CD4-positive, alpha-beta T cell treated with Interleukin-15 for 4 hours (primary cell): ENCODE measurements at places on chromosomes 1 and 21.
A peak's percentile ranks its signal among the peaks of the same experiment; 100 is the strongest.

DNA sequence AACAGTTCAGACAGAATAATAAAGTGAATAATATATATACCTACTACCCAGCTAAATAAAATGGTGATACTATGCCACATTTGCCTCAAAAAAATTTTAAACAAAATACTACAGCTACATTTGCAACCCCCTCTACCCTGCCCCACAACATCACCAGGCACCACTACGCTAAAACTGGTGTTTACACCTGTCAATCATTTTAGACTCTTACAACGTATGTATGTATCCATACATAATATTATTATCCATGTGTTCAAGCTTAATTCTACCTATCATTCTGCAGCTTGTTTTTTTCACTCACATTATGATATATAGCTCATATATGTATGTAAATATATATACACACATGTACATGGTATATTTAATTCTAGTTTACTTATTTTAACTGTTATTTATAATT, 62.5 kb downstream of the NIBAN1 start:
- DNase-seq = no peak

DNA sequence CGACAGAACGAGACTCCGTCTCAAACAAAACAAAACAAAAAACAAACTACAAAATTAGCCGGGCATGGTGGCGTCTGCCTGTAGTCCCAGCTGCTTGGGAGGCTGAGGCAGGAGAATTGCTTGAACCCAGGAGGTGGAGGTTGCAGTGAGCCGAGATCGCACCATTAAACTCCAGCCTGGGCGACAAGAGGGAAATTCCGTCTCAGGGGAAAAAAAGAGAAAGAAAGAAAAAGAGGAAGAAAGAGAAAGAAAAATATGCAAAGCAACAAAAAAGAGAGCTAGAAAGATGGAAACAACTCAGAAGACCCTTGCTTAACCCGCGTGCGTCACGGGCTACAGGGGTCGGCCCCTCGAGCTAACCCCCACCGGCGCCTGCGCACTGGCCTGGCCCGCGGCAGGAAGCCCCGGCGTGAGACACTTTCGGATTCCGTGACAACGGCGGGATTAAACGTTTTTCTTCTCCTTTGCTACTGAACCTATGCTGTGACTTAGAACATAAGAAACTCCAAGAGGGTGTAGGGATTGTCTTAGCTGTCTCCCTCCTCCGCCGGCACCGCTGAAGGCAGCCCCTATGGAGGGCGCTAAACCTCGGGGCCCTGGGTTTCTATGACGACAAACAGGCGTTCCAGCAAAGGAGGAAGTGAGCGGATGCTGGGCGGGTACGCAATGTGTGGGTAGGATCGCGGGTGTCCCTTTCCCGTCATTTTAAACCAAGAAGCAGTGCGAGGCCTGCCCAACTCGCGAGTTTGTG, at the start of gene AXDND1:
TSS of gene AXDND1 (plus strand) at position 630 of the 751 bp plus-strand sequence. CDS start 539 bp downstream, outside the sequence.
- DNase-seq = peak; percentile 91

GRCh38 chr1:97070376-97070775, 348.8 kb downstream of the PTBP2 start:
- no peak for DNase-seq

- DNase-seq = no peak
These were observed 12.1 kb downstream of the FOXD2 start for GRCh38 chr1:47449822-47450552.

- peak; percentile 41 for DNase-seq
These were observed 227.2 kb downstream of the SLC45A1 start for GRCh38 chr1:8545078-8545477.

DNA sequence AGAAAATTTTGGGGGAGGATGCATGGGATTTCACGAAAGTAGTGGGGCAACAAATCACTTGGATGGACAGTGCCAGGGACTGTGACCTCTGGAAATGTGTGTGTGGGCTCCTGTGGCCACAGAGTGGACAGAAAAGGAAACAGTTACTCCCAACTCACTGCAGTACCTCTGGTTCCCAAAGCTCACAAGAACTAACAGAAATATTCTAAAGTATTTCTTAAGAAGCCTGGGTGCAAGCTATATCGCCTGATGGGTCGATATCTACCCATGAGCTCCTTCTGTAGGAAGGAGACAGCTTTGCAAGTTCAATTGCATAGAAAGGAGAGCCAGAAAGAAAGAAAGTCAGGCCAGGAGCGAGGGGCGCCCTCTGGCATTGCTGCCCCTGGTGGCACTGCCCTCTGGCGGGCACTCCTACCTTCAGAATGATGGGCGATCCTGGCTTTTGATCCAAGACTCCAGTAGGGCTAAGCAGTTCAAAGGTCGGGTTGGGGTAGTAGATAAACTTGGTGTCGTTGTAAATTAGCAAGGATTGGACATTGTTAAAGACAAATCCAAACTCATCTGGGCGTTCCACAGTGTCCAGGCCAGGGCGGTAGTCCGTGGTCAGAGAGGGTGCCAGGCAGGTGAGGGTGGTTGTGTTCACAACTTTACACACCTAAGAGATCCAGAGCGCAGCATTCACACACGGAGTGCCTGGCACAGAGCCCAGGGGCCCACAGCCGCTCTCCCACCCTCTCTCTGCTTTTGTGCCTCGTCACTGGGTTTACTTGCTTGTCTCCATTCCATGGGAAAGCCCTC, 134.7 kb upstream of the CD34 start:
- no peak for DNase-seq

GRCh38 chr1:74512170-74512915, at the start of gene LRRC53:
Gene LRRC53 (minus strand): TSS chr1:74512611. CDS start chr1:74483349, 29,262 bp downstream.
- DNase-seq = no peak

DNA sequence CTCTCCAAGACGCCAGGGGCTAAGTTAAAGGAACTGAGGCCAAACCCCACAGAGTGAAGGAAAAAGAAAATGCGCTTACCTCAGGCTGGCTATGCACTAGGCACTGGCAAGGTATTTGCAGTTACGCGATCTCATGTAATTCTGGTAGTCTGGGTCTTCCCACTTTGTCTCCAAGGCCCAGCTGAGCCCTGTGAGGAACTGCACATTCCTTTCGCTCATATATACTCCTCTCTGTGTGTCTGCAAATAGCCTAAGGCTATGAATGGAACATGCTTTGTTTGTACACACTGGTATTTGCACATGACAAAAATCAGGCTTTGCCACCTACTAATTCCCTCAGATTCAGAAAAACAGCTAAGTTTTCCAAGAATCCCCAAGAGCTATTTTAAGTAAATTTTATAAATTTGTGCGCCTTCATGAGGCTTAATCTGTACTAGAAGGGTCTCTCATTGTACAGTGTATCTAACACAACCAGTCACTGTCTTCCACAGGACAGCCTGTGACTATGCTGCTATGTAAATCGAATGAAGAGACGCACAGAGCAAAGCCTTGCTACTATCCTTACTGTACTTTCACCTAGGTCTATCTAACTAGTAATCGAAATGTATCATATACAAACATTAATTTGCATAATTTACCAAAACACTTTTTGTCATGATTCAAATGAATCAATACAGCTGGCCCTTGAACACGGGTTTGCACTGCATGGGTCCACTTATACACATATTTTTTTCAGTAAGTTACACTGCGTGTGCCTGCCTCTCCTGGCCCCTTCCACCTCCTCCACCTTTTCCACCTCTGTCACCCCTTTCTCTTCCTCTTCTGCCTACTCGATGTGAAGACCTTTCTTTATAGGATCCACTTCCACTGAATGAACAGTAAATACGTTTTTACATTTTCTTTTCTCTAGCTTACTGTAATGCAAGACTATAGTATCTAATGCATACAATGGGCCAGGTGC, 87.0 kb downstream of the SIPA1L2 start:
- no peak for DNase-seq

DNA sequence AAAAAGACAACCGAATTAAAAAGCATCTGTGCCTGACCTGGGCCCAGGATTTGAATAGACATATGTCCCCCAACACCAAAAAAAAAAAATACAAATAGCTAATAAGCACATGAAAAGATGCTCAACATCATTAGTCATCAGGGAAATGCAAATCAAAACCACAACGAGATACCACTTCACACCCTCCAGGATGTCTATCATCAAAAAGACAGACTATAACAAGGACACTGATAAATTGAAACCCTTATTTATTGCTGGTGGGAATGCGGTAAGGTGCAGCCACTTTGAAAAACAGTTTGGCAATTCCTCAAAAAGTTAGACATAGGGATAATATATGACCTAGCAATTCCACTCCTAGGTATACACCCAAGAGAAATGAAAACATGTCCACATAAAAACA, 72.3 kb upstream of the CAMK1G start:
- no peak for DNase-seq

DNA sequence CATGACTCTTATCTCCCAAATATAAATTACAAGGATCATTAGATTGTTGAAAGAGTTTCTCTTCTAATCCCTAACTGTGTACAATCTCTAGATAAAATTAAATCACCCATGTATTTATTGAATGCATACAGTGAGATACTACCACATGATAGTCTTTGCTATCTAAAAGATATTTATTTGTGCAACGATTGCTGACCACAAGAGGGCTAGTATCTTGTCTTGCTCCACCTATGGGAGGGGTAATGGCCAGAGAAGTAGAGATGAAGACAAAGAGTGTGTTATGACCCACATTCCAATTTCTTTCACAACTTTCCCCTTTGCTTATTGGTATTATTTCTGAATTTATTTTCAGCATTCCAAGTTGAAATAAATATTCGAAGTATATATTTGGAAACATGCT, 13.7 kb downstream of the PYHIN1 start:
- no peak for DNase-seq

GRCh38 chr1:161420763-161421455, 53.2 kb upstream of the CFAP126 start:
- no peak for DNase-seq

DNA sequence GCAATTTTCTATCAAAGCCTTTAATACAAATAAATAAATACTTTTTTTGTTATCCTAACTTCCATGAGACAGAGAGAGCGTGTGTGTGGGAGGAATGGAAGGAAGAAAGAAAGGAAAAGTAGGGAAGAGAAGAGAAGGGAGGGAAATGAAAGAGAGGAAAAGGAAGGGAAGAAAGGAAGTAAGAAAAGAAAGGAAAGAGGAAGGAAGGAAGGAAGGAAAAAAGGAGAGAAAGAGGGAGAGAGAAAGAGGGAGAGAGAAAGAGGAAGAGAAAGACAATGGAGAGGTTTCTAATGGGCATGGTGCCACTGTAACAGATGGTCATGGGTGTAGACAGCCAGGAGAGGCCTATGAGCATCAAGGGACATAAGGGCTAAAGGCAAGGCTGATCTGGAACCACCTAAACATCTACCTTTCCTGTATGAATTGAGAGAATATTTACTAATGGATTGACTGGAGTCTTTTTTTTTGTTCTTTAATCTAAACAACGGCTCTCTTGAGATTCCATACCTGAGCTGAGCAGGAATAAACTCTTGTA, 234.9 kb downstream of the PTPRC start:
- no peak for DNase-seq

DNA sequence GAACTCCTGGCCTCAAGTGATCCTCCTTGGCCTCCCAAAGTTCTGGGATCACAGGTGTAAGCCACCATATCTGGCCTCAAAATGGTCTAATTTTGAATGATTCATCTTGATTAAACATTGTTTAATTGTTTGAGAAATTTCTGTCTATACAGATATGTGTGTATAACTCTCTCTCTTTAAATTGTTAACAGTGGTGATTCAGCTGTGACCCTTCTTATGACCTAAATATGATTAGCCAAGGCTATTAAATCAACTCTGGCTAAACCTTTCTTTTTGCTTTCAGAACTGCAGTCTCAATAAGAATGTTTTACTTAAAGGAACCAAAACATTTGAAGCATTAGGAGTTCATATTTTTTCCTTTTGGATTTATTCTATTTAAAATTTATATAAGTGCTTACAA, 19.2 kb upstream of the B3GALT5 start:
- no peak for DNase-seq
